NCI-H1417 treated with DMSO at 0.1 percent for 48 hours (cell line): ENCODE measurements at places on chromosomes 6 and 20.

DNA sequence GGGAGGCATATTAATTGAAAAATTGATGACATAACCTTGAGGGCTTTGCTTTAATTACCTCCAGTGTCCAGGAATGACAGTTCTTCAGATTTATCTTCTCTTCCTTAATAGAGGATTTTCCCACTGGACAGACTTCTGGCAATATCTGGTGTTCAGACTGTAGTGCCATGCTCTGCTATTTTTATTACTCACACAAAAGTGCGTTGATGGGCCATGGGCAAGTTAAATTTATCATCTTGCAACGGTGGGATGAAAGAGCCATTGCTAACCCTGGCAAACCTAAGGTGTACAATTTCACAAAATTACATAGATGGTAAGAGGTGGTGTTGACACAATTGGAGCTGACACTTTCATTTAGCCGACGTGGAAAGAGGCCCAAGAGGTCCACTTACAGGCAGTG is 253.7 kb upstream of the PLCB4 start:
- no peak for DNase-seq

GRCh38 chr6:88135578-88136114 is 30.5 kb downstream of the CNR1 start:
- no peak for DNase-seq

GRCh38 chr20:51171141-51171540 is 148.2 kb upstream of the KCNG1 start:
- DNase-seq = no peak

DNA sequence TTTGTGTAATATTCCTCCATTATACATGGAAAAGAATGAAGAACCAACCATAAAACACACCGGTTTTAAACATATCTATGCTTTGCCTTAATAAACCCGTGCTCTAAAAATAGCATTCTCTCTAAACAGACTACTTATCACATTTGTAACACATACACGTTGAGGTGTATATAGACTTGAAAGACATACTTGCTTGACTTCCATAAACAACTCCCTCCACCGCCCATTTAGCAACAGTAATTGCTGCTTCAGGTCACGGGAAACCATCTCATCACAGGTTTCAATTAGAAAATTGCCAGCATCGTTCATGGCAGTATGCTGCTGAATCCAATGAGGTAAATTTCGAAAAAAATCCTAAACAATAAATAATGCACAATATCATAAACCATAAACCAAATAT is 174.0 kb downstream of the SYNE1 start:
- DNase-seq = no peak

DNA sequence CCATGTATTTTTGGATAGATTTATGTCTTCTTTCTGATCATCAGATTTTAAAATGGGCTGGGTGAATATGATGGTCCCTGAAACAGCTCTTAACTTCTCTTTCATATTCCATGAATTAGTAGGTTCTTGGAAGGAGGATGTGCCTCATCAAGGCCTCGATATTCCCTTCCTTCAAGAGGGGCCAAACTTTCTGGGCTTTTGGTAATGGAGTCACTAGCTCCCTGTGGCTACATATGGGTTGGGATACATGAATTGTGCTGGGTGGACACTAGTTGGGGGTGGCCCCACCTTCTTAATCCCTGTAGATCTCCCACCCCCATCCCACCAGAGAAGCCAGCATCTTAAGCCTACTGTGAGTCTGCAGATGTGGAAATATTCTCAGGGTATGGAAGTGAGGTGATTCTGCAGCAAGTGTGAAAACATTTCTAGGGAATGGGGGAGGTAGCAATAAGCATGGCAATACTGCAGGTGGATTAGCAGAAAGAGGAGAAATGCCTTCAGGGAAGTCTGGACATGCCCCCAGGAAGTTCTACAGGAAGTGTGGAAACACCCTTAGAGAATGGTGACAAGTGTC is 2.2 kb downstream of the TP53INP2 start:
- DNase-seq = no peak

DNA sequence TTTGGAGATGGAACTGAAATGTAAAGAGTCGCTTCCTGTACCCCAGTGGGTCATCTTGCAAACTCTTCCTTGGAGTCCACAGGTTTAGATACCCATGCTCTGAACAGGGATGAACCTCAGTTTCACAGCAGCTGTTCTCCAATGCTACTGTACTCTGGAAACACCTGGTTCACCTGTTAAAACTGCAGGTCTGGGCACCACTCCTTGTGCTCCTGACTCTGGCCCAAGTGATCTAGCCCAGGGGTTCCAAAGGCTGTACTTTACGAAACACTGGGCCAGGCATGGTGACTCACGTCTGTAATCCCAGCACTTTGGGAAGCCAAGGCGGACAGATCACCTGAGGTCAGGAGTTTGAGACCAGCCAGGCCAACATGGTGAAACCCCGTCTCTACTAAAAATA is 102.1 kb downstream of the ATP9A start:
- no peak for DNase-seq

DNA sequence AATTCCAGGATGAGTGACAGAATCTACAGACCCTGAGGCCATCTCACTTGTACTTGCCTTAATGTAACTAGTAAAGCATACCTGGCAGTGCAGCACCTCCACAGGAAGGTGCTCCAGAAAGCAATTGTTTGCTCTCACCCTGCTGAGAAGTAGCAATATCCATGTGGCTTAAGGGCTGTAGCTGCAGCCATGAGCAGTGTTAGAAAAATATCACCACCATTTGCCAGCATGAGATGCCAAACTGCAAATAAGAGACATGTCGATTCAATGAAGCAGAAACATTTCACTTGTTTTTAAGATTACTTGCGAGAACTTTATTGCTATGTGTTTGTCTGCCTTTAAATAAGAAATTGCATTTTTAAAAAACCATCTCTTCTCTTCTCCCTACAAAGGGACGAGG is 151.5 kb downstream of the PRL start:
- no peak for DNase-seq

DNA sequence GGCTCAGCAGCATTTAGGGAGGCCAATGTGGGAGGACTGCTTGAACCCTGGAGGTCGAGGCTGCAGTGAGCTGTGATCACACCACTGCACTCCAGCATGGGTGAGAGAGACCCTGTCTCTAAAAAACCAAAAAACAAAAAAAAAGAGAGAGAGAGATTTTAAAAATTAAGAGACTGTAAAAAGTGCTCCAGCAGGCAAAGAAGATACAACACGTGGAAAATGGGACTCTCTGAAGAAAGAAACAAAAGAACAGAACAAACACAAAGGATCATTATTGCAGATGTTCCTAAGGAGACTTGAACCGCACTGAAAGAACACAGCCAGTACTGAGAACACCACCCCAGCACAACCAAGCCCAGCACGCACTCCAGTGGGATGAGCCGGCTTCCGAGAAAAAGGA is 74.2 kb downstream of the TAF4 start:
- no peak for DNase-seq

GRCh38 chr6:147507162-147508041 is 1.1 kb upstream of the SAMD5 start:
- peak; percentile 22 for DNase-seq

GRCh38 chr20:14877301-14878028 is 540.1 kb upstream of the FLRT3 start:
- no peak for DNase-seq

GRCh38 chr6:7052443-7053011 is 55.2 kb upstream of the RREB1 start:
- DNase-seq = no peak
